ENCODE measurements at places on chromosomes 2 and 18.

DNA sequence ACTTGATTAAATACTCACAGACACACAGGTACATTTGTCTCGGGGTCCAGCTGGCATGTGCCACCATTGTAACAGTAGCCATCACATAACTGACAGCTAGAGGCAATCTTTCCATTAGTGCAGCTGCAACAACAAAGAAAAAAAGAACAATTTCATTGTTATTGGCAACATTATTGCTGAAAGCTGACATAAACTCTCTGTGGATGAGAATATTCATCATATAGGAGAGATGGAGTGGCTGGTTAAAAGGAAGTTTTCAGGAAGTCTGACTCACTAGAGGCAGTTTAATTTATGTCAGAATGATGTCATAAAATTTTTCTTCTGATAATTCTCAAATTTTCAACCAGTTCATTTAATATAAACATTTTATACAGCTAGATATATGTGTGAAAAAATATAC is 1490.0 kb upstream of the NXPH2 start:
- no peaks in the 10 kb centered on the region for H3K4me1 ChIP-seq
- no peaks in the 10 kb centered on the region for H3K27me3 ChIP-seq
- no peak for DNase-seq
- H3K4me3 ChIP-seq = no peak overlapping the region
- no peak overlapping the region for H3K27ac ChIP-seq
- no peaks in the 10 kb centered on the region for H3K36me3 ChIP-seq

DNA sequence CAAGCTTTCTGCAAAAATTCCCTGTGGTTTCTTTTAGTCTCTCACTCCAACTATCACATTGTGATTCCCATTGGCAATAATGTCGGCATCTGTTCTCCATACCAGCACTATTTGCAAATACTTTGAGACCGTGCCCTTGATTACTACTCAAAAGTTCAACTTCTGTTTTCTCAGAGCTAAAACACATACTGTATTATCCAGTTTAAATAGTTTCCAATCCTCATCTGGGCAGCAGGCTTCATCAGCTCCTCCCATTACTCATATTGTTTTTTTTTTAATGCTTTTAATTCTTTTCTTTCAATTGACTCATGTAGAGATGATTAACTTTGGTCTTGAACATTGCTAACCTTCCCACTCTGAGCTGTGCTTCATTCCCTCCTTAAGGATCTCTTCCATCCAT is 135.8 kb downstream of the METTL8 start:
- no peaks in the 10 kb centered on the region for H3K4me1 ChIP-seq
- no peak for DNase-seq
- H3K4me3 ChIP-seq = no peak overlapping the region
- H3K27me3 ChIP-seq = no peaks in the 10 kb centered on the region
- no peaks in the 10 kb centered on the region for H3K36me3 ChIP-seq
- no peak overlapping the region for H3K27ac ChIP-seq

- H3K36me3 ChIP-seq = no peaks in the 10 kb centered on the region
- no peaks in the 10 kb centered on the region for H3K27me3 ChIP-seq
- no peak overlapping the region for H3K27ac ChIP-seq
- no peak for DNase-seq
Observed at GRCh38 chr2:111702804-111703196, 181.2 kb downstream of the ANAPC1 start.

DNA sequence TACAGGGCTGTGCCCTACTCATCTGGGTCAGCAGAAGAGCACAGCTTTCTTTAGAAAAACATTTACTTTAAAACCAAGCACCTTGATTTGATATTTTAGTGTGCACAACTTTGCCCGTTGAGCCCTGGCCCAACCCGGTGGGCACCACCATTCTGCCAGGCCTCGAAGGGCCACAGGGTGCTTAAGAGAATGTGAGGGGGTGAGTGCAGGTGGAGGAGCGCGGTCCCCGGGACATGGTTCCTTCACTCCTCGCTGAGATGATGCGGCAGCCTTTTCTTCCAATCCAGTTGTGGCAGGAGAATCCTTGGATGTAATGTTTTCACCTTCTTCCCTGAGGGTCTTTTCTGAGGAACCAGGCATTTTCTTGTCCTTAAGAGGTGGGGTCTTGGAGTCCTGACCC is 119.0 kb downstream of the RPIA start:
- no peak overlapping the region for H3K4me3 ChIP-seq
- no peak for DNase-seq
- H3K27me3 ChIP-seq = no peaks in the 10 kb centered on the region
- H3K36me3 ChIP-seq = no peaks in the 10 kb centered on the region

DNA sequence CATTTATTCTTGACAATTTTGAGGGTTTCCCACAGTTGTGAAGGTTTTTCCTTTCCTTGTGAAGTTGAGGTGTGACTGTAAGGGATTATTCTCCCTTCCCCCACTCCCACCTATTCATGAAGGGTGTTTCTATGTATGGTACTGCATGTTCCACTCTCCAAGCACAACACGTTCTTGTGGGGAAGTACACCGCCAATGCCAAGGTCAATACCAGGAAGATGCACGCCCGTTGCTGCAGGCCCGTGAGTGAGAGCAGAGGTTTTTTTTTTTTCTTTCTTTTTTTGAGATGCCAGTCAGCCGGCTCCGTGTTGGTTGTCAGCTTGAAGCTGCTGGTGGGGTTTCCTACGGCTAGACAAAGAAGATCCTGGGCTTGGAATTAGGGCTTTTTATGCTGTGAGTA is 38.6 kb upstream of the EPHA4 start:
- H3K27ac ChIP-seq = no peak overlapping the region
- no peaks in the 10 kb centered on the region for H3K36me3 ChIP-seq
- no peaks in the 10 kb centered on the region for H3K27me3 ChIP-seq
- DNase-seq = no peak
- no peaks in the 10 kb centered on the region for H3K4me1 ChIP-seq
- no peak overlapping the region for H3K4me3 ChIP-seq

- H3K27ac ChIP-seq = no peak overlapping the region
- no peaks in the 10 kb centered on the region for H3K27me3 ChIP-seq
- no peaks in the 10 kb centered on the region for H3K36me3 ChIP-seq
- no peaks in the 10 kb centered on the region for H3K4me1 ChIP-seq
Observed at GRCh38 chr2:23545396-23545795, 160.4 kb downstream of the KLHL29 start.

GRCh38 chr18:297936-298335 is 30.1 kb upstream of the THOC1 start:
- no peak overlapping the region for H3K4me3 ChIP-seq
- no peaks in the 10 kb centered on the region for H3K4me1 ChIP-seq
- H3K27ac ChIP-seq = no peak overlapping the region
- DNase-seq = no peak
- H3K27me3 ChIP-seq = no peaks in the 10 kb centered on the region
- no peaks in the 10 kb centered on the region for H3K36me3 ChIP-seq

DNA sequence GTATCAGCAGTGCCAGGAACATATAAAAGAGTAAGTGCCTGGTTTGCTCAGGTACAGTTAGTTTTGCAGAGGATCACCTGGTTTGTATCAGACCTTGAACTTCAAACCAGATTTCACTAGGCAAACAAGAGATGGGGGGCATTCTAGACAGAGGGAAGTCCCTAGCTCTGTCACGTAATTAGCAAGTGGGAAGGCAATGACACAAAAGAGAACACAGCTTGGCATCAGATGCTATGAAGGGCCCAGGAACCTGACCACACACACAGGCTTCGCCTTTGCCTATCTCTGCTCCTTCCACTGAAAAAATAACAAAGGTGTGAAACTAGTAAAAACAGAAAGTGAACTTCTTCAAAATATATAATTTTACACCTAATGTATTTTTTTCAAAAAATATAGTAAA is 62.6 kb downstream of the CERKL start:
- DNase-seq = no peak
- H3K4me1 ChIP-seq = no peaks in the 10 kb centered on the region
- no peaks in the 10 kb centered on the region for H3K36me3 ChIP-seq
- H3K4me3 ChIP-seq = no peak overlapping the region
- no peak overlapping the region for H3K27ac ChIP-seq

DNA sequence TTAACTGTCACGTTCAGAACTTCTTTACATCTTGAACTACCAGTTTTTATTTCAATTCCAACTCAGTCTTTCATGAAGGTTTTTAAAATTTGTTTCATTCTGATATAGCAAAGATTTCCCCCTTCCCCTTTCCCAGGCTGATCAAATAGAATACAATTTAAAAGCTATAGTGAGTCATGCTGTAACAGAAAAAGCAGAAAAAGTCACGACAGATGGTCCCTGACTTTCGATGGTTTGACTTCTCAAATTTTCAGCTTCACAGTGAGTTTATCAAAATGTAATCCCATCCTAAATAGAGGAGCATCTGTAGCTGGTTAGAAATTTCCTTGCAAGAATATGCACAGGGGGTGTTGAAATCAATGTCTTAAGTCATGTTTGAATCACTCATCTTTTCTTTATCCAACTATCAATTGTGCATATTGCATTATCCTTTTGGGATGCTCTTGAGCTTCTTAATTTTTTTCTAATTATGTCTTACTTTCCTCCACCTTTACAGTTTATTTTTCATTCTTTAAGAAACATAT is 500.3 kb downstream of the LRP1B start:
- no peaks in the 10 kb centered on the region for H3K36me3 ChIP-seq
- DNase-seq = no peak

GRCh38 chr2:174971868-174972781 is 33.1 kb downstream of the CHN1 start:
- H3K4me3 ChIP-seq = no peak overlapping the region
- no peaks in the 10 kb centered on the region for H3K27me3 ChIP-seq
- no peak overlapping the region for H3K27ac ChIP-seq

DNA sequence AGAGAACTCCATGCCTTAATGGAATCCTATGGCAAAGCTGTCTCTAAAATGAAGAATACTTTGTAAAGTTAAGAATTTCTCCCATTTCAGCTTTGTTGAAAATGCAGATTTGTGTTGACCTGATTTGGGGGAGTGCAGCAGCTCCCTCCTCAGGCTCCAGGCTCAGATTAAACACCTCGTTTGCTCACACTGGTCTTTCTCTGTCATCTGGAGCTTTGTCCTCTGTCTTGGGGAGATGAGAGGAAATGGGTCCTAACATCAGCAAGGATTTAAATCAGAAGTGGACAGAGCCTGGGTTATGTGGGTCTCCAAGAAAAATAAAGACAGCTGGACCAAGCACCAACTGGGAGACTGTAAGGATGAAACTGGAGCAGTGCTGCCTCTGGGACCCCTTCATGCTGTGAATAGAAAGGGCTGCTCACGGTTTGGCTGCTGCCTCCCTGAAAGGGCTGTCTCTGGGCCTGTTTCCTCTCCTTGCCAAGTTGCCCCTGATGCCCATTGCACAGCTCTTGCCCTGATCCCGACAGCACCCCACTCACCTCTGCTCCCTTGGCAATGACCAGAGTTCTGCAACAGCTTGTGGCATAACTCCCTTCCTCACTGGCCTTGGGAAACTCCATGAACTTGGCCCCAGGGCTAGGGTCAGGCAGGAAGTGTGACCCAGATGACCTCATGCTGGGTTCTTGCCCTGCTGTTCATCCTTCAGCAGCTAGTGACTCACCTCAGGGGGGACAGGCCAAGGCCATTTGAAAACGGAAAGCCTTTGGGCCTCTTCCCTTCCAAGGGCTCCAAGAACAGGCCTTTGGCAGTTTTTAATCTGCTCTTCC is 197.2 kb downstream of the CYP26B1 start:
- H3K4me3 ChIP-seq = no peak overlapping the region
- H3K4me1 ChIP-seq = peaks cover 2% of the 10 kb centered on the region
- DNase-seq = no peak
- no peaks in the 10 kb centered on the region for H3K36me3 ChIP-seq

DNA sequence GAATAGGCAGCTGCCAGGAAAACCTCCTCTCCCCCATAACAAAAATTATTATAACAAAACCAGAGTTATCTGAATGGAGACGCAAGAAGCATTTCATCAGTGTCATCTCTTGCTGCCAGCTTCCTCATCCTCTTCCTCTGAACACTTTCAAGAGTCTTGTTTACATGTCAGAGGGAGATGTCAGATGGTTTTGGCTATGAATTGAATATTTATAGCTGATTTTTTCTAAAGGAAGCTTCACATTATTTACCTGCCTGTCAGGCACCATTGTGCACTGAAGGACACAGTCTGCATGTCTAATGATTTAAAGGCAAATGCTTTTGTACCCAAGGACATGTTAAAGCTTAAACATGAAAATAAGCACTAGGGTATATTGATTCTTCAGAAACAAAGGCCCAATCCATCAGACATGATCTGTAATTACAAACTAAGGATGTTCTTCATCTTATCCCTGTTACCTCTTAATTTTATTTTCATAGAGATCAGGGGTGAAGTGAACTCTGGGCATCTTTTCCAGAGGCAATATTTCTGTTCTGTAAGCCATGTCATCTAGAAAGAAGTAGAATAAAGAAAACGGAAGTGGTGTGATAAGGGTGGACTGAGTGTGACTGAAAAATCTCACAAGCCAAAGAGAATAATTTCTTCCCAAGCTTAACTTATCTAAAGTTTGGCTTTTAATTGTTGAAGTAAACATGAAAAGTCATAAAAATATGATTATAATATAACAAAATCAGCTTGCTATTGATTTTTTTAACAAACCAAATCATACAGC is 168.7 kb downstream of the ANKRD44 start:
- DNase-seq = no peak
- H3K36me3 ChIP-seq = no peaks in the 10 kb centered on the region
- H3K27ac ChIP-seq = no peak overlapping the region
- H3K4me1 ChIP-seq = no peaks in the 10 kb centered on the region
- H3K27me3 ChIP-seq = no peaks in the 10 kb centered on the region

DNA sequence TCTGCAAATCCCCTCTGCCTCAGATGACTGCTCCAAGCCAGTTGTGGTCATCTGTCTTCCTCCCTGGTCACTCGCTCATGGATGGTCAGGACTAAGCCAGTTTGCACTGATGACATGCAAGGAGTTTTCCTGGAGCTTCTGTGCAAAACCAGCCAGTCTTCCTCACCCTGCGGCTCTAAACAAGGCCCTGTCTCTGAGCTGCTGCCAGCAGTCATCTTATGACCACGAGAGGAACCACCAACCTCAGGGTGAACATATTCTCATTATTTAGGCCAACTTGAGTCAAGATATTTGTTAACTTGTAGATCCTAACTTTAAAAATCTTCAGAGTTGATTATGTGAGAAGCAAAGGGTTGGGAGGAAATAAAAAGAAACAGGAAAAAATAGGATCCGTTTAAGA is 119.9 kb upstream of the CAB39 start:
- H3K4me1 ChIP-seq = no peaks in the 10 kb centered on the region
- no peaks in the 10 kb centered on the region for H3K27me3 ChIP-seq
- no peaks in the 10 kb centered on the region for H3K36me3 ChIP-seq
- H3K4me3 ChIP-seq = no peak overlapping the region
- H3K27ac ChIP-seq = no peak overlapping the region

DNA sequence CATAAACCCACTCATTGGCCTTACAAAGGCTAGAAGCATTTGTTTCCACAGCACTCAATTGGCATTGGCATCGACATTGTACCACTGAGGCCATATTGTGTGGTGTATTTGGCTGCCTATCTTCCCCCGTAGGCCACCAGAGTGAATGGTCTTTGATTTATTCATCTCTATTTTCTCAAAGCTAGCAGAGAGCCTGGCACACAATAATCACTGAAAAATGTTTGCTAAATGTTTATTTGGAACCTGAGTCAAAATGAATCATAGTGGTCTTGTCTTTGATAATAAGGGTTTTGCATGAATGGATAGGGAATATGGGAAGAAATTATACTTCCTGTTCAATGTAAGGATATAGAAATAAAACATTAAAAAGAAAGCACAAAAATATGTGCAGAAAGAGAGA is 107.3 kb upstream of the SLC8A1 start:
- no peaks in the 10 kb centered on the region for H3K4me1 ChIP-seq
- DNase-seq = no peak
- H3K27ac ChIP-seq = no peak overlapping the region
- H3K36me3 ChIP-seq = no peaks in the 10 kb centered on the region
- H3K4me3 ChIP-seq = no peak overlapping the region

- peak overlapping the region; percentile 14 for H3K4me3 ChIP-seq
- no peaks in the 10 kb centered on the region for H3K27me3 ChIP-seq
- peak; percentile 45 for DNase-seq
- H3K36me3 ChIP-seq = no peaks in the 10 kb centered on the region
- no peaks in the 10 kb centered on the region for H3K4me1 ChIP-seq
- H3K27ac ChIP-seq = no peak overlapping the region
Observed at GRCh38 chr2:240435948-240436682, 652 bp downstream of the GPC1 start.
